ENCODE measurements at places on chromosomes 5 and 9. TPM values are rescaled to one million over a fixed set of nuclear protein-coding genes. Genes with fewer than 3 reads are reported as not detected.

DNA sequence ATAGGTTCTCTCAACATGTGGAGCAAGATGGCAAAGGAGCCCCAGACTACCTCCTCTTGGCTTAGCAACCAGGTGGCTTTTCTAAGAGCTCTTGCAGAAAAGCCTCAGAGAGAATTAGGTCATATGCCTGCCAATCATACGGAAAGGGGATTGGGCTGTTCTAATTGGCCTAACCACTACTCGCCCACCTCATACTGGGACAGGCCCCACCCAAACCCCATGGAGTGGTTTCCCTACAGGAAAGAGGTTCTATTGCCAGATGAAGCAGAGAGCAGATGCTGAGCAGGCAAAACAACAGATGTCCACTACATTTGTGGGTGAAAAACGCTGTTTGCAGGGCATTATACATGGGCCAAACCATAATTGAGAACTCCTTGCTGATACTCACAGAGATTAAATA, 29.0 kb downstream of the ABLIM3 start:
- no peak for DNase-seq

DNA sequence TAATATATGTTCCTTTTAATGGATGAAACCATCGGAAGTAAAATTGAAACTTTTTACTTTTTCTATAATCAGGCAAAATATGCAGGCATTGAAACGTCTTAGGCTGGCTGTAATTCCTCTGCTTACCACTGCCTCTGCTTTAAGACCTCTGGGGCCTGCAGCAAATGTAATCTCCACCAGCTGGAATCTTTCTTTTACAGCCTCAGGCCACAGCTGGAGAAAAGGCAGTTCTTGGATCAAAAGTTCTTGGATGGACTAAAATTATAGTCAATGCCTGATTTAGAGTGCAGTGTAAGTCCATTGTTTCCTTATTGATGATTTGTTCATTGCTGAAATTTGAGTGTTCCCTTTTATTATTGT, 396.7 kb downstream of the KCTD16 start:
- no peak for DNase-seq

DNA sequence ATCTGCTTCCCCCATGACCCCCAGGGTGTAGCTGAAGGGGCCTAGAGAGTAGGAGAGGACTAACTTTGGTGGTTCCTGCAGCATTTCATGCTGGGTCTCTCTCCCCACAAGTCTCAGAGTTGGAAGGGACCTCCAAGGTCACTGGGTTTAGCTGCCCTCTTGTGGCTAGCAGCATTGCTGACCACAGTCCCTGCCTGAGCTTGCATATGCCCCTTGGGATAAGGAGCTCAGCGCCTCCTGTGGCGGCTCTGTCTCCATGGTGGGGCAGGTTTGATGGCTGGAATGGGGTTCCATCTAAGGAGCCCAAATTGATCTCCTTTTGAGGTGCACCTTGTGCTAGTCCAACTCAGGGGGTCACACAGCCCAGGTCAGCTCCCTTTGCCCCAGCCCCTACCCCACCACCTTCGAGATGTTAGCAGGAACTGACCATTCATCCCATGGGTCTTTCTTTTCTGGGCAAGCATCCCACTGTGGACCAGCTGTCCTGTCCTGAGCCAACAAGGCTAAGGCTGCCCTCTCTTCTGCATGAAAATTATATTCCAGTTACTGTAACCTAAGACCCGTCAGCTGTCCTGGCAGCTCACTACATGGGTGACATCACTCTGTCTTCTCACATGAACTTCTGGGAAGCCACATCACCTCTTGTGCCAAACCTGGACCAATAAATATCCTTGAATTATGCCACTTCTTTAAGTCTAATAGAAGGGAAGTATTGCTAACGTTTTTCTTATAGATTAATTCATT, 196.2 kb downstream of the HSPA4 start:
- no peak for DNase-seq

The GAPT gene
- polyA plus RNA-seq = 0.73 TPM

The IPO11 gene
- 35.7 TPM for polyA plus RNA-seq

Measured in right renal pelvis (tissue), 4 donors.